ENCODE measurements at places on chromosomes 1 and 21.
A peak's percentile ranks its signal among the peaks of the same experiment; 100 is the strongest.

GRCh38 chr1:233097546-233097945 lies 147.1 kb downstream of the NTPCR start:
- no peak for DNase-seq

- no peak for DNase-seq
These were observed 292.7 kb downstream of the DUSP10 start for GRCh38 chr1:221449194-221449593.

DNA sequence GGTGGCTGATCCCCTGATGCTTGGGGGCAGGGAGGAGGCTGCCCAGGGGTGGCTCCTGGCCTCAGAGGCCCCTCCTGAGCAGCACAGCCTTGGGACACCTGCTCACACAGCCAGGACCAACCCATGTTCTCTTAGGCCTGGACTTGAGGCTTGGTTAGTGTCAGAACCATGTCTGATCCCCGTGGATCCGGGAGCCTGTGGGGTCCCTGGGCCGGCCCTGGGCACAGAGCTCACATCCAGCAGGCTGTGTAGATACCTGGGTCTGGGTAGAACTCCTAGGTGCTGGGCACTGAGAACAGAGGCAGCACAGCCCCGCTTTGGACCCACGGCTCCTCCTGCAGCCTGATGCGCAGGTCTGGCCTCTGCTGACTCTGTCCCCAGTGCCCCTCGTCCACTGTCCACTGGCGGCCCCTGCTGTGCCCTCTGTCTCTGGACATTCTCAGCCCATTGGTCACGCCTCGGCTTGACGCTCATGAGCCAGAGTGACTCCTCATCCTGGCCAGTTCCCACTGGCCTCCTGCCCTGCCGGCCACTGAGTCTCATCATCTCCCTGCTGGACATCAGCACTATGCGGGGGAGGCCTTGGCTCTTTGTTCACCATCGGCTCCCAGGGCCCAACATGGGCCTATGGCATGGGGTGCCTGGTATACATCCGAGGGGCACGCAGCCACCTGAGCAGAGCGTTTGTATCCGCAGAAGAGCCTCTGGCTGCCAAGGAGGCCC lies 70.2 kb downstream of the TRIM11 start:
- DNase-seq: no peak

DNA sequence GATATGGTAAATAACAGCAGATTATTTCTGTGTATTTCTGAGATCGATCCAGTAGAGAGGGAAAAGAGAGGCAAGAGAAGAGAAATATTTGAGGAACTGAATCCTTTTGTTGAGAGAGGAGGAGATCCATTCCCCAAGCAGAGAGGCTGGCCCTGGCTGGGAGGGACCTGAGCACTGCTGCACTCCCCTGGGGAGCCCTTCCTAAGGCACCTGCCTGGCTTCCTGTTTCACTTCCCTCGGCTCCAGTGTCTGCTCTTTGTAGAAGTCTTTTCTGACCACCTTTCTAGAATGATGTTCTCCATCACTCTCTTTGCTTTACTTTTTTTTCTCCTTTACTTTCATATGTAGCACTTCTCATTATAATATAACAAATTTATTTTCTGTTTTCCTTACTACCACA lies 42.3 kb upstream of the SLC6A9 start:
- DNase-seq: no peak

GRCh38 chr1:50841791-50842387 lies 118.2 kb downstream of the FAF1 start:
- peak; percentile 67 for DNase-seq

DNA sequence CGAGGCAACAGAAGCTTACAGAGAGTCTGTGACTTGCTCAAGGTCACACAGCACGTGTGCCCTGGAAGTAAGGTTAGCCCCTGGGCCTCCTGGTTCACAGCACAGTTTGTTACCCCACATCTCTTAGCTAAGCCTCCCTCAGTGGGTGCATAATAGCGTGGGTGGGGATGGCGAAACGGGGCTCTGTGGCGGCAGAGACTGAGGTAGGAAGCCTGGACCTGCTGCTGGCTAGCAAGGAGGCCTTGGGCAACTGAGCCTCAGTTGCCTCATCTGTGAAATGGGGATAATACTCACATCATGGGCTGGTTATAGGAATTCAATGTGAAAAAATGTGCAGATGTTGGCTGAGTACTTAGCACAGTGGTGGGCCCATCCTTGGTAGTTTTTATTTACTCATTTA lies 596 bp downstream of the PADI4 start:
- no peak for DNase-seq

DNA sequence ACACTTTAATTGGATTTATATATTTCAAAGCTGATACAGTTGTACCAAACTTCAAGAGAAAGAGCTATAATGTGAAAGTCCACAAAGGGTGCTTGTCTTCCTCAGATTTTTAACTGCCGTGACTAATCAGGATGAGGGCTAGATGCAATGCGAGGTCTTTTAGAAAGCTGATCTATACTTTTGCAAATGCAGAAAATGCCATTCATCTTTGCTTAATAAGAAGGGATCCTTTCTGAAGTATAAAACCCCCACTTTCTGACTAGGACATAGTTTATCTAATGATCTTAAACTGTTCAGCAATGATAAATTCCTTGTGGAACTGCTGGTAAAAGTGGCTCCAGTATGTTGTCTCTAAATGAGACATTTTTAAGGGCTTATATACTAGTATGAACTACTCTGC lies 102.7 kb upstream of the NGF start:
- DNase-seq: no peak

DNA sequence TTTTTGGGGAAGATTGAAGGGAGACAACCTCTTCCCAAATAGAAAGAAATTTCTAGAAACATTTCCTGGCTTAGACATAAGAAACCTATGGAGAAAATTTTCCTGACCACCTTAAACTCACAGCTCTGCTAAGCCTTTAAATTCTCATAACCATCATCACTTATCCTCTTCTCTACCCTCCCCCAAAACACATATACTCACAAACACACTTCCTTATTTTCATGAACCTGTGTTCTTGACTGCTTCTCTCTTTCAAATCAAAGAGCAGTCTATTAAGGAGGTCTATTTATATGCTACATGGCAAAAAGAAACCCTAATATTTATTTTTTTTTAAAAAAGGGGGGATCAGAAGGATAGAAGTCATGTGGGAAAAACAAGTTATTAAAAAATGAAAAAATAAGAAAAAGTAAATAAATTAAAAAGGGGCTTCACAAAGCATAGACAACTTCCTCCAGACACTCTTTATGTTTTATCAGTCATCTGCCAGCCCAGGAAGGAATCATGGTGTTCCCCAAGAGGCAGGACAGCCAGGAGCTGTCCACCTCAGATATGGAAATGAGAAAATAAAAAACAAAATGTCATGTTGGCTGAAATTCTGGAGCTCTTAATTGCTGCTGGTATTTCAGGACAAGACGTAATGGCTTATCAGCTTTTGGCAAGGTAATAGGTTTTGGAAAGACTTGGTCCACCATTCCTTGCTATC lies 12.8 kb upstream of the RGS2 start:
- no peak for DNase-seq

- no peak for DNase-seq
These were observed 122.6 kb upstream of the ZNHIT6 start for GRCh38 chr1:85830837-85831236.

GRCh38 chr1:6500544-6501278 lies 9.2 kb upstream of the PLEKHG5 start:
- DNase-seq: no peak

DNA sequence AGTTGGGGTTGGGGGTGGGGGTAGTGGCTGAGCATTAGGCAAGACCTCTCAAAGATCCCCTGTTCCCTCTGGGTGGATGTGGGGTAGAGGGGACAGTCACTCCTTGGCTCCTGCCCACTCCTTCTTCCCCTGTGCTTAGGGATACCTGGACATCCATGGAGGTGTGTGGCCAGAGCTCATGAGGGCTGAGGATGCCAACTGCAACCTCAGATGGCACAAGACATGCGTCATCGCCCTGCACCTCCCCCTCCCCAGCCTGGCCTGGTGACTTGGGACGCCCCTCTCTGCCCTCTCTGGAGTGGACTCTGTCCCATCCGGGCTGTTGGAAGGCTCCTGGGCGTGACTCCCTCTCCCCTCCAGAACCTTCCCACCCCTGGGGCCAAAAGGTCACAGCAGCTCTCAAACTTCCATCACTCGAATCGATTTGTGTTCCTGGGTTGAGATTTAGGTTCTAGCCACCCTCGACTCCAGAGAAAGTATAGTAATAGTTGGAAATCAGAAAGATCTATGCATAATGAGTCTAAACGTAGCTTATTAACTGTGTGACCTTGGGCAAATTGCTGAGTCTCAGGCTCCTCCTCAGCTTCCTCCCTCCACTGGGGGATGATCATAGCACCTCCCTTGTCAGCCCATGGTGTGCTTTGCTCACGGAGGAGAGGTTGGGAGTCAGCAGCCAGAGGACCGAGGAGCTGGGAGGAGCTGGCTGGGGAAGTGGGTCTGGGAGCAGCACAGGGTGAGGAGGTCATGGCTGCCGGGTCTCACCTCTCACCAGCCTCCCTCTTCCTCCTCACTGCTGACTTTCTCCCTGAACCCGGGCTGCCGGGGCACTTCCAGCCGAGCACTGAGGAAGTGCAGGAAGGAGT lies 2.2 kb upstream of the PTPN7 start:
- DNase-seq: no peak

DNA sequence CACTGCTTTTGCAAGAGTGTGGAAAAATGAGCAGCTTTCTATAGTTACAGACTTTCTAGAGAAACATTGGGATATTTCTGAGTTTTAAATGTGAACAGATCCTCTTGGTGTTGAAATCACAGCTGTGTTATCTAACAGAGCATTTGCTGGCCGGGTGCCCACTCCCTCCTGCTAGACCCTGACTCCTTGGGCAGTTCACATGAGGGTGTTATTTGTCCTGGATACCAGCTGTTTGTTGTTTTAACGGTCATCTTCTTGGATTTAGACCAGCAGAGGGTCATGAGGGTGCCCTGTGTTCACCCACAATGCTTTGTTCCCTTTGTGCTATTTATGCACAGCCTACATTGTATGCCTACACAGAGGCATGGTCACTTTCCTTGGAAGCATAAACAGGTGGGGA lies 67.1 kb downstream of the CENPF start:
- DNase-seq: no peak

DNA sequence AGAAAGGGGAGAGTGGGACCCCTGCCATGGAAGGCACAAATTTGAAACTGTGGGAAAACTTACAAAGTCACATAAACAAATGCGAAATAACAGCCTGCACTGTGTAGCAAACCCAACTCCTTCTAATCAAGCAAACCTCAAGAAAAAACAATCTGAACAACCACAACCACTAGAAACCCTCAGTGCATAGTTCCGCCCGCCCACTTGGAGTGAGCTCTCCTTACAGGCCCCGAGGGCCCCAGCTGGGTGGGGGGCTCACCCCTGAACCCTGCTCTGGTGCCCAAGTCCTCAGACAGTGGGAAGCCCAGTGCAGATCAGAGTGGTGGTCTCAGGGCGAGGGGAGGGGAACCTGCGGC lies 931 bp upstream of the MXRA8 start:
- DNase-seq: no peak

- DNase-seq: no peak
These were observed 121.7 kb upstream of the FOXD3 start for GRCh38 chr1:63200676-63201075.

DNA sequence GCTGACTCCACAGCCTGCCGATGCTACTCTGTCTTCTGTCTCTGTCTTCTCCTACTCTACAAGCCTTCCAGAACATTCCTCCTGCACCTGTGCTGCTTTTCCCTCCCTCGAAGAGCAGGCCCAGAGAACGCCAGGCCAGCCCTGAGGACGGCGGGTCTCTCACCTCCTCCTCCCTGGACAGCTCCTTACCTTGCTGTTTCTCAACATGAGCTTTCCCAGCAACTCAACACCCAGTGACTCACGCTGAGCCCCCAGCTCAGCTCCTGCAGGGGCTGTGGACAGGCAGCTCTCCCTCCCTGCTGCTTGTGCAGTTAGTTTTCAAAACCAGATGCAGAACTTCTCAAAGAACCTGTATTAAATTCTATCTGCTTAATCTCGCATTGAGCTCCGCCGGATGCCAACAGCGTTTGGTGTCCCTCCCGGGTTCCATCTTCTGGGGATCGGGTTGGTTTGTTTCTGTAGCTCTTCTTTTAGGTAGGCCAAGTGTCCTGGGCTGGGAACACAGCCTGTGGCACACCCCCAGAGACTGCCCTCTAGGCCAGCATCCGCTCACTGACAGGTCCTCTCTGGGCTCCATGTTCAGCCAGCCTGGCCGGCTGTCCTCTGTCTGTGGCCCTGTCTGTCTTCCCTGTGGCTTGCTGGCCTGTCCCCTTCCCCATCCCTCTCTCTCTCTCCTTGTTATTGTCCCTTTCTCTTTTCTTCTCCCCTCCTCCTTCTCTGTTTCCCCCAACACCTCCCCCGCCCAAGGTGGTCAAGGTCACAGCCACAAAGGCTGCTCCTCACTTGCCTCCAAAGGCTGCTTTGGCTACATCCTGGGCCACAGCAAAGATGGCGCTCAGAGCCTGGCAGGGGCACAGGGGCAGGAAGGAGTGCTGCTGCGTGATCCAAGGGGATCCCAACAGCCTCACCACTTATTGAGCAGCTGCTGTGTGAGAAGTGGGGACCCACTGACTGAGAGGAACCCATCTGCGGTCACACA lies 391.0 kb downstream of the MATN1 start:
- no peak for DNase-seq

DNA sequence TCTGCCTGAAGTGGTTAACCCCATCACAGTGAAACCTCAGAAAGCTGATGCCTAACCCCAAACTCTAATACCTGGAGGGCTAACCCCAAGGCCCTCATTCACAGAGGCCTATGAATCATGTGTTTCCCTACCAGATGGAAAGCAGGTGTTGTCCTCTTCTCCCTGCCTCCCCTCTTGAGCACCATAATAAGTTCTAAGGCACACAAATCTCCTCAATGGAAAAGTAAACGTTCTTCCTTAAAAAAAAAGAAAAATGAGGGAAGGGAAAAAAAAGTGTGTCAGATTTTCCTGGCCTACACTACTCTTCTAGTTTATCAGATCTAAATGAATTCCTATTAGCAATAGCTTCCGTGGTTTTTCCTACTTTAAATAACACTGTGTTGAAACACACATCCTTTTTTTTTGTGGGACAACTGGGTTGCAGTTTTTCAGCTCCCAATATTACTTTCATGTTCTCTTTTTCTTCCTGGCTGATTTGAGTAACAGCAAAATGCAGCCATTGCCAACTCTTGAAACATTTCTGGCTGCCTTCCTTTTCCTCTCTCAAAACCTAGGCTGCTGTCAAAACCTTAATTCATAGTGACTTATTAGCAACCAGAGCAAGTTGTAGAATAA lies 43.2 kb downstream of the SLC44A3 start:
- DNase-seq: no peak

All from GM04503 (cell line).